ENCODE measurements at places on chromosomes 12 and 14.
A peak's percentile ranks its signal among the peaks of the same experiment; 100 is the strongest.

GRCh38 chr12:124233041-124233796 is 61.7 kb upstream of the RFLNA start:
- DNase-seq, result no peak
- H3K27ac ChIP-seq, result no peak overlapping the region
- no peaks in the 10 kb centered on the region for H3K27me3 ChIP-seq
- no peaks in the 10 kb centered on the region for H3K4me1 ChIP-seq

- H3K27ac ChIP-seq, result no peak overlapping the region
- H3K4me1 ChIP-seq, result no peaks in the 10 kb centered on the region
- H3K27me3 ChIP-seq, result no peaks in the 10 kb centered on the region
- H3K4me3 ChIP-seq, result no peak overlapping the region
- DNase-seq, result no peak
These were observed 170.6 kb downstream of the CRADD start for GRCh38 chr12:93847517-93848474.

- no peaks in the 10 kb centered on the region for H3K27me3 ChIP-seq
- no peaks in the 10 kb centered on the region for H3K36me3 ChIP-seq
- H3K4me1 ChIP-seq, result peaks cover 44% of the 10 kb centered on the region
- H3K27ac ChIP-seq, result no peak overlapping the region
- no peak for DNase-seq
- no peak overlapping the region for H3K4me3 ChIP-seq
These were observed 136.6 kb downstream of the TSPAN9 start for GRCh38 chr12:3213768-3214167.

GRCh38 chr12:1934831-1935230 is 16.4 kb upstream of the CACNA2D4 start:
- no peak for DNase-seq
- H3K27me3 ChIP-seq, result no peaks in the 10 kb centered on the region
- no peak overlapping the region for H3K27ac ChIP-seq
- H3K4me3 ChIP-seq, result no peak overlapping the region
- H3K36me3 ChIP-seq, result peaks cover 9% of the 10 kb centered on the region

- no peak for DNase-seq
- no peak overlapping the region for H3K4me3 ChIP-seq
- H3K27me3 ChIP-seq, result no peaks in the 10 kb centered on the region
These were observed 152.1 kb downstream of the SLC8A3 start for GRCh38 chr14:70036665-70037064.

- H3K4me3 ChIP-seq, result no peak overlapping the region
- no peaks in the 10 kb centered on the region for H3K36me3 ChIP-seq
- H3K27ac ChIP-seq, result no peak overlapping the region
- no peak for DNase-seq
These were observed 28.2 kb downstream of the GLRX5 start for GRCh38 chr14:95562892-95563685.

DNA sequence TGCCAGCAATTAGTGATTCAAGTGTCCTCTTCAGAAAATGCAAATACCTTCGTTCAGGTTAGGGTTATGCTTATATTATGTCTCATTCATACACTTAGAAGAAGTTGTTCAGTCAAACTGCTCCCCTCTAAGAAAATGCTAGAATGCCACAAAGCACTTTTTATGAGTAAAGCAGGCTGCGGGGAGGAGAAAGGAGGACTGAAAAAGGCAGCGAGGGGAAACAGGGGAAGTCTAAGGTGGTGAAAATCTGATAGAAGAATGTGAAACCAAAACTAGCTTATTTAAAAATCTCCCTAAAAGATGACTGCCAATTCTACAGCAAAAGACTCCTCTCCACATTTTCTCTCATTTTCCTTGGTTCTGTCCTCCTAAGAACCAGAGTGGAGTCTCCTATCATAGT is 70.1 kb downstream of the PRKD1 start:
- no peak overlapping the region for H3K27ac ChIP-seq
- no peaks in the 10 kb centered on the region for H3K27me3 ChIP-seq

- no peak overlapping the region for H3K4me3 ChIP-seq
- no peaks in the 10 kb centered on the region for H3K4me1 ChIP-seq
- no peaks in the 10 kb centered on the region for H3K27me3 ChIP-seq
These were observed 229.0 kb downstream of the SEC23A start for GRCh38 chr14:38873941-38874612.

DNA sequence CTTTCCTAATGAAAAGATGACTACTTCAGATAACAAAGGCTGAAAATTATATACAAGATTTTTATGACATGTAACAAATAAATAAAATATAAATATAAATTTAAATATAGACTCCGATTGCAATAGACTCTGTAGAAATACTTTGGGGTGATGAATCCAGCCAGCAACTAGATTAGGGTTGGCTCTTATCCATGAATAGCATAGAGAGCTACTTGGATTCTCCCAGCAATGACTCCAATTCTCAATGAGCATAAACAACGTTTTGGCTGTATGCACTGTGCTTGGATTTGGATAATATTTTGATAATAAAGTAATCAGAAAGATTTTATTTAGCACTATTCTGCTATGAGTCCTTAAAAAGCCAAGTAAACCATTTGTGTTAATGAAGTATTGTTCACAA is 58.0 kb upstream of the LRFN5 start:
- no peak for DNase-seq
- no peaks in the 10 kb centered on the region for H3K4me1 ChIP-seq
- no peak overlapping the region for H3K4me3 ChIP-seq
- H3K27me3 ChIP-seq, result no peaks in the 10 kb centered on the region
- no peaks in the 10 kb centered on the region for H3K36me3 ChIP-seq

- H3K4me1 ChIP-seq, result no peaks in the 10 kb centered on the region
- no peaks in the 10 kb centered on the region for H3K36me3 ChIP-seq
- no peaks in the 10 kb centered on the region for H3K27me3 ChIP-seq
These were observed 157.9 kb upstream of the LMO3 start for GRCh38 chr12:16763901-16764300.

GRCh38 chr12:113479216-113479589 is 7.5 kb upstream of the LHX5 start:
- no peaks in the 10 kb centered on the region for H3K27me3 ChIP-seq
- no peaks in the 10 kb centered on the region for H3K36me3 ChIP-seq
- no peak for DNase-seq
- H3K4me3 ChIP-seq, result no peak overlapping the region
- no peaks in the 10 kb centered on the region for H3K4me1 ChIP-seq

DNA sequence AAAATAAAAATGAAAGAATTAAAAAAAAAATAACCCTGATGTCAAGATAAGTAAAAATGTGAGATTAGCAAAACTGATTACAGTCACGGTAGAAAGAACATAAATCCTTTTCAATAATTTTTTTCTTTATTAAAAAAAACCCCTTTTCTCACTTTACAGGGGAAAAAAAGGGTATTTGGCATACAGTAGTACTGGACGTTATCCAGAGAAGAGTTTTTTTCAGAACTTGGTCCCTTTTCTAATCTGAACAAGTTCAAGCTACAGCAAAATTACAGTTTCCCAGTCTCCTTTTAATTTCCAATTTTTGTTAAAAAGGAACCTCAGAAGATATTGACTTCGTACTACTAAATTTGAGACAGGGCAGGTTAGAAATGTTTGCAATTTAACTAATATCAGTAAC is 134.7 kb upstream of the DCN start:
- H3K4me1 ChIP-seq, result peaks cover 14% of the 10 kb centered on the region
- no peaks in the 10 kb centered on the region for H3K27me3 ChIP-seq
- H3K4me3 ChIP-seq, result no peak overlapping the region
- no peaks in the 10 kb centered on the region for H3K36me3 ChIP-seq
- no peak for DNase-seq
- peak overlapping the region; percentile 53 for H3K27ac ChIP-seq

GRCh38 chr14:84312551-84312950 is 1217.4 kb upstream of the FLRT2 start:
- H3K27ac ChIP-seq, result no peak overlapping the region
- no peak overlapping the region for H3K4me3 ChIP-seq
- DNase-seq, result no peak
- no peaks in the 10 kb centered on the region for H3K27me3 ChIP-seq
- no peaks in the 10 kb centered on the region for H3K4me1 ChIP-seq
- no peaks in the 10 kb centered on the region for H3K36me3 ChIP-seq

DNA sequence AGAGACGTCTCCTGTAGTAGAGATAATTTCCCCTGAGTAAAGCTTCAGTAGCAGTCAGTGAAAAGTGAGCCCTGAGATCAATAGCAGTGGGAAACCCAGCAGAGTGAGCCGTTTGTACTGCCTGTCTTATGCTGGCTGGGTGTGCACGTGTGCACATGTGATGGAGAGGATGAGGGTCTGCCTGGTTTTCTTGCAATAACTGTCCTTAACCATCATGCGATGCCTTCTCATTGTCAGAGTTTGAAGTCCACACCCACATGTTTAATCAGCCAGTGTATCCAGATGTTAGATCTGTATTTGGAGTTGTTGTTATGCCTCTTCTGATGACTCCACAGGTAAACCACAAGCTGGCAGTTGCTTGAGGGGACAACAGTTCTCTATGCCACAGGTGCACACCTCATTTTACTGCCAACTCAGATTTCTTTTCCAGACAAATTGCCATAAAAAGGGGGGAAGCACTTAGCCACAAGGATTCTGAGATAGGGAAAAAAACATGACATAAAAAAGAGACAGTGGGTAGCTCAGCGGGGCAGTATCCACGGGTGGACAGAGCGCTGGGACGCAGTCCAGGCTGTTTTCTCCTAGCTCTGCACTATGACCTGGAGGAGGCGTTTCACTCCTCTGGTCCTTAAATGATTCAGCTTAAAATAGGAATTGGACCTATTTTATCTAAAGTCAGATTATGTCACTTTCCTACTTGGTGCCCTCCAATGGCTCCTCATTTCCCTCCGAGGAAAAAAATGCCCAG is 192.3 kb downstream of the ANO6 start:
- no peak for DNase-seq
- no peaks in the 10 kb centered on the region for H3K4me1 ChIP-seq
- H3K36me3 ChIP-seq, result peaks cover 43% of the 10 kb centered on the region
- no peak overlapping the region for H3K27ac ChIP-seq

GRCh38 chr14:95652690-95653089 is 33.5 kb upstream of the TCL1B start:
- no peak for DNase-seq
- no peak overlapping the region for H3K27ac ChIP-seq
- H3K27me3 ChIP-seq, result no peaks in the 10 kb centered on the region
- no peak overlapping the region for H3K4me3 ChIP-seq
- H3K36me3 ChIP-seq, result no peaks in the 10 kb centered on the region

DNA sequence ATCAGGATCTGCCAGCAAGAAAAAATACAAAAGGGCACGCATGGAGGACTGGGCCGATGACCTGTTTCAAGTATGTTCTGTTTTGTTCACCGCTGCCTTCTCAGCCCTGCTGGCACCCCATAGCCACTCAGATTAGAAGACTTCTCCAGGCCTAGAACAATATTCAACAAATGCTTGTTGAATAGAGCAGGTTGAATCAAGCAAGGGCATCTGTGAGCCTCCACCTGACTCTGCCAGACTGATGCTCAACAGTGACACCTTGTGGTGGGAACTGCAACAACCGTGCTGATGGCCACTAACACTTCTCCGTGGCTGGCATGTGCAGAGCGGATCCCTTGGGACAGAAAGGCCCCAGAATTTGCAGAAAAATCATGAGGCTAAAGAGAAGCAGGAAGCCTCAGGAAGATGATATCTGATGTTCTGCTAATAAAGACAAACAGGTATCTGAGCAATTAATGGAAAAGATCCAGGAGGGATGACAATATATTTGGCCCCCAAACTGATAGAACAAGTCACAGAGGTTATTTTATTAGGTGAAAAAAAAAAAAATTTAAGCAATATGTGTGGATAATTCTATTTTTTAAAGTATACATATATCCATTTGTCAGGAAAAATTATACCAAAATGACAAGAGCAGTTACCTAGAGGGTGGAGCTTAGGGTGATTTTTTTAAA is 114.3 kb downstream of the KSR2 start:
- no peaks in the 10 kb centered on the region for H3K4me1 ChIP-seq
- no peak overlapping the region for H3K27ac ChIP-seq
- no peaks in the 10 kb centered on the region for H3K27me3 ChIP-seq
- DNase-seq, result no peak
- H3K36me3 ChIP-seq, result no peaks in the 10 kb centered on the region

DNA sequence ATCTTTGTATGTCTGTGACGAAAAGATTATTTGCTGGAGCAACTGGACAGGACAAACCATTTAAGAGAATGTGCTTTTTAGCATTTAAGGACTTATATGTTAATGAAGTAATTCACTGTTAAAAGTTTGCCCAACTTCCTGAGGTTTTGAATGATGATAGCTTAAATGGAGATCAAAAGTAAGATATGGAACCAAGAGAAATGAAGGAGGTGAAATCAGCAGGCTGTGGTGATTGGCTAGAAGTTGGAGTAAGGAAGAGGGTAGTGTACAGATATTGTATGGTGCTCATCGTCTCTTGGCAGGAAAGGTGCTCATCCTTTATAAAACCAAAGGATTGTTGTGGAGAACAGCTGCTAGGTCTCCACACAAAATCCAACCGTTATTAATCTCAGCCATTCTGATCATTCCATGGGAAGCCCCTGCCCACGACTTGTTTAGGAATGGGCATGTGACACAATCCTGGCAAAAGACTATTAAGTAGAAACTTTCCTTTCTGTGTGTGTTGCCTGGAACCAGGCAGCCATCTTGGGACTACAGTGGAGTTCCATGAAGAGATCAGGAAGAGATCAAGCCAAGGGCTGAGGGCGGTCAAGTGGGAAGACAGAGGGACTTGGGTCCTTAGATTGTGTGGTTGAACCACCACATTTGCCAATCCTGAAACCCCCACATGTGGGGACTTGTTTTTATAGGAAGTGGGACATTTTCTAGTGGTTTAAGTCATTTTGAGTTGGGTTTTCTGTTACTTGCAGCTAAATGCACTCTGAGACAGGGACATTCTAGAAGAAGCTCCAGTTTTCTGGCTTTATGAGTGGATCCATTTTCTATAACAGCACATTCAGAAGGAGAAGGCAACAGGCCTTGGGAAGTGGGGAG is 56.8 kb upstream of the CHST11 start:
- H3K36me3 ChIP-seq, result no peaks in the 10 kb centered on the region
- no peak for DNase-seq

- no peak for DNase-seq
- no peak overlapping the region for H3K4me3 ChIP-seq
- no peaks in the 10 kb centered on the region for H3K4me1 ChIP-seq
- H3K36me3 ChIP-seq, result no peaks in the 10 kb centered on the region
- H3K27ac ChIP-seq, result no peak overlapping the region
These were observed 146.6 kb downstream of the DPY19L2 start for GRCh38 chr12:63521706-63522105.

- no peak for DNase-seq
- H3K4me1 ChIP-seq, result peaks cover 26% of the 10 kb centered on the region
- H3K27me3 ChIP-seq, result no peaks in the 10 kb centered on the region
- no peak overlapping the region for H3K4me3 ChIP-seq
- no peak overlapping the region for H3K27ac ChIP-seq
- no peaks in the 10 kb centered on the region for H3K36me3 ChIP-seq
These were observed 202.0 kb downstream of the PPM1H start for GRCh38 chr12:62732861-62733427.

- H3K36me3 ChIP-seq, result no peaks in the 10 kb centered on the region
- no peaks in the 10 kb centered on the region for H3K27me3 ChIP-seq
These were observed 169.7 kb upstream of the G2E3 start for GRCh38 chr14:30389134-30389876.

GRCh38 chr14:53430870-53431269 is 277.7 kb upstream of the DDHD1 start:
- no peak overlapping the region for H3K4me3 ChIP-seq
- H3K4me1 ChIP-seq, result peaks cover 9% of the 10 kb centered on the region
- H3K27ac ChIP-seq, result no peak overlapping the region
- DNase-seq, result no peak
- H3K36me3 ChIP-seq, result no peaks in the 10 kb centered on the region

Measured in vagina (tissue), 2 donors.